Stimulated activated CD8-positive, alpha-beta memory T cell treated with anti-CD3 and anti-CD28 coated beads, Interleukin-15, amount 100 ng/mL, for 4 hours (primary cell): ENCODE measurements at places on chromosomes 6 and 20.

DNA sequence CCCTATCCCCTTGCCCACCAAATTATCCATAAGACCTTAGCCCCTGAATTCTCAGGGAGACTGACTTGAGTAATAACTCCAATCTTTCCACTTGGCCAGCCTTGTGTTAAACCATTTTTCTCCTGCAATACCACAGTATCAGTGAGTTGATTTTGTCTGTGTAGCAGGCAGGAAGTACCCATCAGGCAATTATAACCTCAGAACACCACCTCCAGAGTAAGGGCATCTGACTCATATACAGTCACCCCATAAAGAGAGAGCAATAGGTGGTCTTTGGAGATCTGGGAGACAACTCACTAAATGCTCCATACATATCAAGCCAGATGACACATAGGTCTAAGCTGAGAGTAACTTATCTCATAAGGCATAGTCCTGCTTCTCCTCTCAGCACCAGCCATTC is 83.7 kb downstream of the FILIP1 start:
- no peak for DNase-seq

- DNase-seq: no peak
Observed at GRCh38 chr20:51132279-51132678, 109.4 kb upstream of the KCNG1 start.

GRCh38 chr6:24231438-24231977 is 105.5 kb downstream of the NRSN1 start:
- DNase-seq: no peak

DNA sequence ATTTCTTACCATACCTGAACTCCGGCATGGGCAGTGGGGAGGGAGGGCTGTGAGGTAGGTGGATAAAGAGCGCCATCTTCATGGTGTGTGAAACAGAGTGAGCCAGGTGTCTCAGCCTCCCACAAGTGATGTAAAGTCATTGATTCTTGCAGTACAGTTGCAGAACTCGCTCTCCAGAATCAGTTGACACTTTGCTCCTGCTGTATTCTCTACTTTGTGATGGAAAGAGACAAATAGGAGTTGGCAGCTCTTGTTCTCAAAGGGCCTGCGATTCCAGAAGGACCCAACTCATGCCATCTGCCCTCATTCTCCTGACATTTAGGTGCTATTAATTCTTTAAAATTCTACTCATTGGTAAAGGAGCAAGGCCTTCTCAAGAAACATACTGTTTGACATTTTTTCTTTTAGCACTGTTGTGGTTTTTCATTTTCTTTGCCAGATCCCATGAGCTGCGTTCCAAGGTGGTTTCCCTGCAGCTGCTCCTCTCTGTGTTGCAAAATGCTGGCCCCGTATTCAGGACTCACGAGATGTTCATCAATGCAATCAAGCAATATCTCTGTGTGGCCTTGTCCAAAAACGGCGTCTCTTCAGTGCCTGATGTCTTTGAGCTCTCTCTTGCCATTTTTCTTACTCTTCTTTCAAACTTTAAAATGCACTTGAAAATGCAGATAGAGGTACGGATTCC is 49.3 kb downstream of the ARFGEF2 start:
- DNase-seq: no peak

DNA sequence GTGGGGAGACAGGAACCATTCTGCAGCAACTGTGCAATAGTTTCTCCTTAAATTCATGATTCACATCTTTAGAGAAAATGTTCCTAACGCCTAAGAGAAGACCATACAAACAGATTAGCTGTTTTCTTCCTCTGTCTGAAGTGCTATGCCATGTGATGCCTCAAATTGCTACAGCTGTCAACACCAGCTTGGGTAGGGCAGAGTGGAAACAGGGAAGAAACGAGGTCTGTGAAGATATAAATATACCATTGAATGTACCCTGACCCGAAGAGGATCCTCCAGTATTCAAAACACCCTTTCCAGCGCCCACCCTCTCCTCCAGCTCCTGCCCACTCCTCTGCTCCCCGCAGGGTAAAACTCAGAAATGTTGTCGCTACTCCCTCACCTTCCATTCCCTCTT is 40.3 kb upstream of the PRND start:
- DNase-seq: no peak

DNA sequence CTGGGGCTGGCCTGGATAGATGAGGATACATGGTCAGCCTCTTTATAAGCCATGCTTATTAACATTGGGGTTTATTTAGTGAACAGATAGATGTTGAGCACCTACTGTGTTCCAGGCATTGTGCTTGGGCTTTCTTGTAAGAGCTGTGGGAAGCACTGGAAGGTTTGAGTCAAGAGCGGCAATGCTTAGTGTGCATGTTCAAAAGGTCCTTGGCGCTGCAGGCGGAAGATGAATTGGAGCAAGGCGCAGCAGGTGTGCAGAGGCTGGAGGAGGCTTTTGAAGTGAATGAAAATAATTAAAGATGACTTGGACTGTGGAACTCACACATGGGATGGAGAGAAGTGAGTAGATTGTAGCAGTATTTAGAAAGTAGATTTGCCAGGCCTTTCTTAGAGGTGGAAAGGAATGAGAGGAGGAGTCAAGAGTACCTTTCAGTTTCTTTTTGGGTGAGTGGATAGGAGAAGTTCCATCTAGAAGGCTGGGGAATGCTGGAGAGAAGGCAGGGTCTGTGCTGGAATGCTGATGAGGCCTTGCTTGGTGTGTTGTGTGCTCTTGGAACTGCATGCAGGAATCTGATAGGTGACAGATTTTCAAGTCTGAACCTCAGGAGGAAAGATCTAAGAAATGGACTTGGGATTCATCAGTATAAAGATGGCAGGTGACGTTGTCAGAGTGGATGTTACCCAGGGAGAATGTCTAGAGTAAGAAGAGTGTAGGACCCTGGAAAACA is 26.4 kb downstream of the SNX9 start:
- no peak for DNase-seq

- no peak for DNase-seq
Observed at GRCh38 chr6:122129313-122130025, 270.0 kb upstream of the HSF2 start.

DNA sequence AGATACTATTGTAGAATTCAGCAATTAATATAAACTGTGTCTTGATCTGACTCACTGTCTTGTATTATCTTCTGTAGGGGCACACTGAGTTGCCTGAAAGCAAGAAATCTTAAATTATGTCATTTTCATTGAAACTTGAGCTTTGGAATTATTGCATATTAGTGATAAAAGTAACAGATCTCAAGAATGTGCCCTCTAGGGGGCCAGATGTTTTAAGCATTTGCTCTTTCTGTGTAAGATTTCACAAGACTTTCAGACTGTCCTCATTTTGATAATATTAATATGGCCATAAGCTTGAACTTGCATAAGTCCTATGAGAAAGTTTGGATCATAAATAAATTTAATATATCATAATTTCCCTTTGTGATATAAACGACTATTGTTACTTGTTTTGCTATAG is 55.5 kb upstream of the MYO6 start:
- DNase-seq: no peak

GRCh38 chr6:3403238-3404173 is 53.3 kb downstream of the SLC22A23 start:
- no peak for DNase-seq

- DNase-seq: no peak
Observed at GRCh38 chr20:5991623-5992441, 41.4 kb downstream of the MCM8 start.

DNA sequence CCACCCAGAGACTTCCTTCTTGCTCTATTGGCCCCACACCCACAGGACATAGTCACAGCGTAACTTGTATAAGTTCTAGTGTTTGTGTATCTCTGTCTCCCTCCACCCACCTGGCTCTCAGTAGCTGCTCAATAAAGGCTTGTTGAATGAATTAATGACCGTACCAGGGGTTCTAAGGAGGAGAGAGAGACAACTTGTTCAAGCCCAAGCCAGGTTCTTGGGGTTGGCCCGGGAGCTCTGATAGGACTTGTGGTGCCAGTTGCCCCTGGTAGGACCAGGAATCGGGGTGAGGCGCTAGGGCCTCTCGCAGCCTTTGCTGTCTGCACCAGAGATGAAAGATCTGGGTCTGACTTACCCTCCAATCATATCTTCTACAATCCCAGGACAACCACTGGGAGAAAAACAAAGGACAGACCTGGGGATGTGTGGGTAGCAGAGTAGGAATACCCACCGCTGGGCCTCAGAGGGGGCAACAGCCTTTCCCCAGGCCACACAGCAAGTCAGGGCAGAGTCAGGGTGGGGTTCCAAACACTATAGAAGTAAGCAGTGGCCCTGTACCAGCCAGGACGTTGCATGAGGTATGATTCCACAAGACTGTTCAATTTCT is 5.3 kb upstream of the TGM2 start:
- no peak for DNase-seq

- DNase-seq: no peak
Observed at GRCh38 chr20:5001174-5002076, at the start of gene SLC23A2. Gene SLC23A2 (minus strand): TSS chr20:5001510. CDS start chr20:4932562, 68,948 bp downstream.

DNA sequence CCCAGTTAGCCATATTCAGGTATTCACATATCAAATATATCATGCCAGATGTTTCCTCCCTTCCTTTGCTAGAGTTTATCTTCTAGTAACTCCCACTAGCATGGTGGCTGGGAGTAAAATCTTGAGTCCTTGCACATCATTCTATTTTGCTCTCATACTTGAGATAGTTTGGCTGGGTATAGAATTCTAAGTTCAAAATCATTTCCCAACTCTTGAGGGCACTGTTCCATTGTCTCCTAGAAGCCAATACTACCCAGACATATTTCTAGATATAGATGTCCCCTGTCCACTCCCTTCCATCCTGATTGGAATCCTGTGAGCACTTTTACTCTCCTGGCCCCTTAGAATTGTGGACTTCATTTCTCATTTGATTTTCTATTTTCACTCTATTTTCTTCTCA is 104.7 kb downstream of the ZFP64 start:
- DNase-seq: no peak

DNA sequence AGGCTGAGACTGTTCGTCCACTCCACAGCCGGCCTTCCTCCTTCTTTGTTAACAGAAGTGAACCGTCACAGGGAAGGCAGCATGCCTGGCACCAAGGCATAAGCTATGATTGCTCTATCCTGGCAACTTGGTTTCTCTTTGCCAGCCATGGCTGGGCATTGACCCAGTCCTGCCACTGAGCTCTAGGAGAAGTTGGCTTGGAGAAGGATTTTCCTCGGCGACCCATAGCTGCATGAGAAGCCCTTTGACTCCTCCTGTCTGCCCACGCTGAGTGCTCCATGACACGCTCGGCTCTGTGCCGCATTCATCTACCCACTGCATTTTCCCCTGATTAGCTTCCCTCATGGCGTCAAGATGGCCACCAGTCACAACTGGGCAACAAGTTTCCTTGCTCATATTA is 111.8 kb upstream of the EXOC2 start:
- no peak for DNase-seq

- no peak for DNase-seq
Observed at GRCh38 chr6:131117878-131118277, 17.4 kb upstream of the AKAP7 start.

- no peak for DNase-seq
Observed at GRCh38 chr20:32304131-32304746, 26.8 kb downstream of the KIF3B start.

GRCh38 chr20:36090223-36090622 is 64.3 kb upstream of the EPB41L1 start:
- DNase-seq: no peak

GRCh38 chr6:43494766-43495165 is 15.4 kb downstream of the LRRC73 start:
- no peak for DNase-seq

DNA sequence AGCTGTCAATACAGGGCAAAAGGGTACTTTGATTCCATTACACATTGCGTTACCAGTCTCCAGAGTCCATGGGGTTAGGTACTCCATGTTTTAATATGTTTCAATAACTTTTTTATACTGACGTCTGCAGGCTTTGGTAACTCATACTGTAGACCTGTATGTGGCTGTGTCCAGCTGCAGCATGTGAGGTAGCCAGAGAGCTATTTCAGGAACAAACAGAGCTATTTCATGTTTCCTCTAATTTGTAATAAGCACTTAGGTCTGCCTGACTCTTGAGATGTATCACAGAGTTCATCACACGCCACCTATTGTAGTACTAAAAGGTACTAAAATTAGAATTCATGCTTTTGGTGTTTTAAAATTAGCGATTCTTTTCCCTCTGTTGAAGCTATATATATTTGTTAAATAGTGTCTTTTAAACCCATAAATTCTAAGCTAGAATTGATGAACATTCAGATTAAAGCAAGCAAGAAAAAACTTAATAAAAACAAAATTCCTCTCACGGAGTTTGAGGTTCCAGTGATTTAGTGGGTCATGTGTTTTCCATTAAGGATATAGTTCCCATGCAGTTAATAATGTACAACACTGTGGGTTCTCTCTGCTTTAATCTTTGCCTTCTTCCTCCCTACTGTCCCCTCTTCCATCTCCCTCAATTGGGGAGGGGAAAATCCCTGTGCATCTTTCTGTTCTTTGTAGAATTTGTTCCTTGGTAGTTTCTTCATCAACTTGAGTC is 37.0 kb downstream of the FOXO3 start:
- DNase-seq: no peak

- no peak for DNase-seq
Observed at GRCh38 chr20:13142143-13142542, 78.9 kb upstream of the ISM1 start.

- no peak for DNase-seq
Observed at GRCh38 chr20:40323361-40323794, 365.7 kb downstream of the MAFB start.
